ENCODE measurements at places on chromosomes 1 and 21. TPM values are rescaled to one million over a fixed set of nuclear protein-coding genes. Genes with fewer than 3 reads are reported as not detected.
A peak's percentile ranks its signal among the peaks of the same experiment; 100 is the strongest.

DNA sequence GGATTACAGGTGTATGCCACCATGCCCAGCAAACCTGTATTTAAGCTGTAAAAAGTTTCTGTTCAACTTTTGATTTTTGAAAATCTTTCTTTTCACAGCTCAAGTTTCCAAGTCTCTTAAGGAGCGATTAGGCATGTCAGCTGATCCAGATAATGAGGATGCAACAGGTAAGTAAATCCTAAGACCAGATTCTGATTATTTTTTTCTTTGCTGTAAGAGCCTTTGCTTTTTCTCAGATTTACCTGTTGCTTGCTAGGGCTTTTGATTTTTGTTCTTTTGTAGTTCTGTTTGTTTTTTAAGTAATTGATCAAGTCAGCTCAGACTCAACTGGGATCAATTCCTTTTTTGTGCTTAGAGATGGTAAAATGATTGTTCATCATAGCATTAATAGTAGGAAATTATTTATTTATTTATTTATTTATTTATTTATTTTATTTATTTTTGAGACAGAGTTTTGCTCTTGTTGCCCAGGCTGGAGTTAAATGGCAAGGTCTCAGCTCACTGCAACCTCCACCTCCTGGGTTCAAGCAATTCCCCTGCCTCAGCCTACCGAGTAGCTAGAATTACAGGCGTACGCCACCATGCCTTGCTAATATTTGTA lies 21.1 kb upstream of the SNRPE start:
- no peak for DNase-seq

GRCh38 chr1:226255380-226255779 lies 31.9 kb downstream of the MIXL1 start:
- DNase-seq = no peak

GRCh38 chr1:8329439-8329838 lies 11.5 kb downstream of the SLC45A1 start:
- no peak for DNase-seq

GRCh38 chr1:229553621-229554130 lies 4.8 kb downstream of the ABCB10 start:
- no peak for DNase-seq

DNA sequence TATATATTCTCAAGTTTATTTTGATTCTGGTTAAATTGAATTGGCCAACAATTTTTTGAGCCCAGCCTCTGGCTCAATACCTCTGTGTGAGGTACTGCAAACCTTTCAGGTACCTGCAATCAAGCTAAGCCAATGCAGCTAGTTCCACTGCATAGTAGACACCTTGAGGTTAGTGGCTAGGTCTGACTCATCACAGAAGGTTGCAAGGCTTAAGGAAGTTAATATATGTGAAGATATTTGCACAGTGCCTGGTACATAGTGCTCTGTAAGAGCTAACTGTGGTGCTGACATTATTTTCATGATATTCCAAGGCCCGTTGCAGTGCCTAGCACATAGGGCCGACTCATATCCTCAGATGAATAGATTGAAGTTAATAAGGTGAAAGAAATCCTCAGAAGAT lies 330.5 kb upstream of the KAZN start:
- no peak for DNase-seq

- DNase-seq = peak; percentile 63
Measured at GRCh38 chr1:113684153-113684541, 75.1 kb downstream of the PHTF1 start.

The ITLN1 gene
- total RNA-seq = 1.0 TPM

The PLEKHN1 gene
- total RNA-seq = not detected

DNA sequence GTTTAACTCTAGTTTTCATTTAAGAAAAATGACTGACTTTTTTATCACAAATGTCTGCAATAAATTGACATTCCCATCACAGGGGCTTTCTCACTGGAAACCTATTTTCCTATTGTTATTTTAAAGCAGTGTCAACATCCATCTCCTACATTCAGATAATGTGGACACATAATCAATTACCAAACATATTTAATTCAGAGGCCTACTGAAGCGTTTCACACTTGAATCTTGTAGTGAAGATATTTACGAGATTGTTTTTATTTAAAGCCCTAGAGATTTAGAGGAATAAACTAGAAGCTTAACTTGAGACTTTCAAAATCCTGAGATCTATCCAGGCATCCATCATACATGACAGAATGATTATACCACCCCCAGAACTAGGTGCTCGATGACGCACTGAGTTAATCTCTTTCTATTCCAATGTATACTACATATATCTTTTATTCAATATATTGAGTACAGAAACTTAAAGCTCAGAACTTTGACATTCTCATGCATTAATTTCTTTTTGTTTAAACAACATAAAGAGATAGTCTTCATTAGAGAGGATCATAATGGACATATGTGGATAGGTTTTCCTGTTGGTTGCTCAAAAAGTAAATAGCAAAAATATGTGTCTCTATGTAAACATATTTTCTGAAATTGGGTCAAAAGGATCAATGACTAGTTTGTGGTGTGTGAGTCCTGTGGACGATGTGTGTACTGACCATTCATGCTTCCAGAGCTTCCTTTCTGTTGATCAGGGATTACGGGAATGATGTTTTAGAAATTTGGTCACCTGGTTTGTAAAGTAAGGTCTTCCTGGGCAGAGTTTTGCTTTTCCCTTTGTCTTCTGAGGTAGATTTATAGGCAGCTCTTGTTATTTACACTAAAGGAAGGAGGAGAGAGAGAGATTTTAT lies 171.5 kb upstream of the HMCN1 start:
- no peak for DNase-seq

The LRRC8D gene
- total RNA-seq = 6.4 TPM

DNA sequence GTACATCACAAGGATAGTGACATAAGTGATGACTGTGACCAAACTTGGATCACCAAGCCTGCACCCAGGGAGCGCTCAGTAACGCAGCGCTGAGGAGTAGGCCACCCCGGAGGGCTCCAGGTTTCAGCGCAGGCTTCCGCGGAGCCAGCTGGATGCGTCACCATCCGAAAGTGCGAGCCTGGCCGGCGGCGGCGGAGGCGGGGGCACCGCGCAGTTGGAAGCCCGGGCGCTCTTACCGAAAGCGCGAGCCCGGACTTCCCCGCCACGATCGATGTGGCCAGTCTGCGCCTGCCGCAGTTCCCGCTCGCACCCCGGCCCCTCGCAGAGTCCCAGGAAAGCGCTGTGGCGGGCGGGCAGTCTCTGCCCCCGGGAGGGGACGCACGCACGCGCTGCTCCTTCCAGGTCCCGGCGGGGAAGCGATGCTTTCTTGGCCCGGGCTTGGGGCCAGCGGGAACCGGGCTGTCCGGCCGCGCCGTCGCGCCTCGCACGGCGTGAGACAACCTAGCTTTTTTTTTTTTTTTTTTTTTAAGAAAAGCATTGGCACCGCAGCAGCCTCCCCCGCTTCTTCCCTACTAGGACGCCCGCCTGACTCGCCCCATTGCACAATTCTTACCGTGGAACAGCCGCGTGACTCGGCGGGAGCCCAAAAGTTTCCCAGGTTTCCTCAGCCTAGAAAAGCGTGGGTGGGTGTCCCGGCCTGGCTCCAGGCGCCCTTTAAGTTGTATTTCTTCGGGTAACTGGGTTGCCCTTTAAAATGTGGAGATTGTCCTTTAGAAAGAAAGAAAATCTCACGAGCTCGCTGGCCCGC lies 36.4 kb upstream of the JAK1 start:
- peak; percentile 86 for DNase-seq

- no peak for DNase-seq
Measured at GRCh38 chr1:192696082-192696481, 60.1 kb downstream of the RGS13 start.

DNA sequence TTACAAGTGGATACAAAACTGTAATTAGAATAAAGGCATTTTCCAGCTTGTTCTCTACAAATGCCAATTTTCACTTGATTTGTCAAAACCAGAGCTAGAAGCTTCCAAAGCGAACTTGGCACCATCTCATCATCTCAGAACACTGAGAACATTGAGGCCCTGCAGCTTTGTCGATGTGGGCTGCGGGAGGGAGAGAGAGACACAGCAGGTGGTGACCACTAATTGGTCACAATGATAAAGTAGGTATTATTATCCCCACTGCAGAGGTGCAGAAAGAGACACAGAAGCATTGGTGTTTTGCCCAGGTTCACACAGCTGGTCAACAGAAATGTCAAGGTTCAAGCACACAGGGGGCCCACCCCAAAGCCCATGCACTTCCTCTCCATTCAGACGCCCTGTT lies 72.2 kb upstream of the KRTAP19-8 start:
- no peak for DNase-seq

- DNase-seq = no peak
Measured at GRCh38 chr1:117124661-117125060, 3.1 kb upstream of the TRIM45 start.

DNA sequence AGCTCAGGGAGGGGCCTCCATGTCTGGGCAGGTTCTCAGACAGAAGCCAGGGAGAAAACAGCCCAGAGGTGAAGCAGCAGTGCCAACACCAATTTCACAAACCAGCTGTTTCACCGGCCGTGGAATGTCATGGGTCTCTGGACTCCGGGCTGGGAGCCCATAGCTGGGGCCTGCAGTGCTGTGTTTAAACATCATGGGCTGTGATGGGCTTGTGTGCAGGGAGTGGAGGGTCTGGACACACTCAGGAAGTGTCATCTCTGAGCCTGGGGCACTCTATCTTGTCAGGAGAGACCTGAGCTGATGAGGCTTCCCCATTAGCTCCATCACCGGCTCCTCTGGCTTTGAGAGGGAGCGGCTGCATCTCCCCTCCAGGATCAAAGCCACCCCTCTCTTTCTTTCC lies 173.6 kb upstream of the IGSF21 start:
- DNase-seq = no peak

The KCNJ15 gene
- total RNA-seq = 0.30 TPM

The COL11A1 gene
- not detected for total RNA-seq

GRCh38 chr1:242196914-242197313 lies 198.0 kb upstream of the MAP1LC3C start:
- DNase-seq = no peak

DNA sequence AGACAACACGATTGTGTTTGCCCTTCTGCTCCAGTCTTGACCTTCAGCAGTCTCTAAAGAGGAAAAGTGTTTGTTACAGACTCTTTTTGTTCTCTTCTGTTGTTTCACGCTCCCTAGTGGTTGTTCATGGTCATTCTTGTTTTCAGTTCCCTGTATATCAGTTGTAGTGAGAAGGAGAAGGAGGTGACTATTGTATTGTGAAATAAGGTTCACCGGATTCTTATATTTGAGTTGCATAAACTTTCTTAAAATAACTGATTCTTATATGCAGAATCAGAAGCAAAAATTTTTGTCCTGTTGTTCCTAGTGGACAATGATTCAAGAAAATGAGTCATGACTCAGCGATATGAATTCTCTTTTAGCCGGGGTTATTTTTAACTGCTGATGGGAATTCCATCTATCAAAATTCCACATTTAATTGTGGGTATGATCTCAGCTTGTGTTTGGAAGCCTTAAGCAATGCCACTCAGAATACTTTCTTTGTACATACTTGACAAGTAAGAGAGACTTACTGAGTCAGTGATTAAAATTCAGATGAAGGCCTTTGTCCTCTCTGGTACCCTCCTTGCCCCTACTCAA lies 152.2 kb downstream of the CLEC20A start:
- no peak for DNase-seq

- DNase-seq = no peak
Measured at GRCh38 chr1:60031146-60031545, 42.4 kb downstream of the C1orf87 start.

DNA sequence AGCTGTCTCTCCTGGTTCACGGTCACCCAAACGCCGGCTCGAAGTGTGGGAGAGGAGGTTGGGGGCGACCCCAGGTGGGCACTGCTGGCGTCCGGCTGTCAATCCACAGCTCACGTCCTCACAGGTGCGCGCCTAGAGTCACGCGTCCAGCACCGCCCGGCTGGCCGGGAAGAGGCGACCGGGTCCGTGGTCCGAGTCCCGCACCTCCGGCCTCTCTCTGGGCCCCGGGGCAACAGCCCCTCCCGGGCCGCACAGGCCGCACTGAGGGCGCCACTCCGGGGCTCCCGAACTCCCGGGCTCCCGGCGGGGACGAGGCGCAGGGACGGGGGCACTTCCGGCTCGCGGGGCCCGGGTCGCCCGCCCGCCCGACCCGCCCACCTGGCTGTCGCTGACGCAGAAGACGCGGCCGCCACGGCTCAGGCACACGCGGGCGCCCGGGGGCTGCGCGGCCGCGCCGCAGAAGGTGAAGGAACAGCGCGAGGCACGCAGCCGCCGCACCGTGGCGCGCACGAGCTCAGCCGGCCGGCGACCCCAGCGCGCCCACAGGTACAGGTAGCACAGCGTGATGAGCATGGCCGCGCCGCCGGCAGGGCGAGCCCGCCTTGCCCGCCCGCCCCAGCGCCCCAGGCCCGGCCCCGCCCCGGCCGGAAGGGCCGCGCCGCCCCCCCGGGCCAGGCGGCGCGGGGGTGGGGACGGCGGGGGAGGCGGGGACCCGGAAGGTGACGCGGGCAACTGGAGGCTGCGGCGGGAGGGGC lies at the start of gene HLCS:
HLCS (minus strand) TSS at position 604 of the 755 bp plus-strand sequence; CDS start at position 573, 31 bp downstream.
- peak; percentile 71 for DNase-seq

The TNFRSF9 gene
- not detected for total RNA-seq

DNA sequence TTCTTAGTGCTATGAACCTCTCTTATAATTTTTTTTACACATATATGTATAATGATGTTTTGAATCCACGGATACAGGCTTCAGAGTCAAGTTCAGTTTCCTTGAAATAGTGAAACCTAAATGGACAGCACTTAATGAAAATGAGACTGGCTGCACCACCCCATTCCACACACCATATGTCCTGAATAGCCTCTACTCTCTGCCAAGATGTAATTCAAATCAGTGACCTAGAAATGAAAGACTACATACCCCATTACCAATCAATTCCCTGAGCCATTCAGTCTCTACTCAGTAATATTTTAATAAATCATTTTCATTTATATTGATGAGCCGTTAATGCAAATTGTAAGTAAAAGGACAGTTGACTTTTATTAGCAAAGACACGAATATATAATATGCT lies 614.9 kb upstream of the TMPRSS15 start:
- DNase-seq = no peak

DNA sequence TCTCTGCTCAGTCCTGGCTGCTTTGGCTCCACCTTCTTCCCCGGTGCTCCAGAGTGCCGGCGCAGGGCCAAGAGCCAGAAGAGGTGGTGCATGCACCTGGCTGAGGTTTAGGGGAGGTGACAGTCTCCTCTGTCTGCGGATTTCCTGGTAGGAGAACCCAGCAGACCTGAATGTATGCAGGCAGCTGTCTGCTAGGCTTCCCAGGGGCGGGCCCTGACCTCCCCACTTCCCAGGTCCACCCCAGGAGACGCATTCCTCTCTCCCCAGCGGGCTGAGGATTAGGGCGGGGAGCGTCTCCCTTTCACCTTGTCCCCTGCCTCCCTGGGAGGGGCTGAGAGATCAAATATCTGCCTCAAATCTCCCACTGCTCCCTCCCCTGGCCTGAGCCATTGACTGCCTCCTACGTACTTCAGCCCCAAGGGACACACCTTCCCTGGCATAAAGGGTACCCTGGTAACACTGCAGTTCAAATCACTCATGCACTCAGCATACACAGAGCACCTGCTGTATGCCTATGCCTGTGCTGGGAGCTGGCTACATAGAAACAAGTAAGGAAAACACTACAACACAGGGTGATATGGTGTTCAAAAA lies 27.5 kb downstream of the DMBX1 start:
- no peak for DNase-seq

- DNase-seq = no peak
Measured at GRCh38 chr1:67970088-67970487, 80.3 kb downstream of the DIRAS3 start.

The ANGPTL1 gene
- total RNA-seq = 11.5 TPM

Measured in left ventricle myocardium inferior (tissue), 1 donor.